HFFc6 (cell line): ENCODE measurements at places on chromosomes 4 and X. TPM values are rescaled to one million over a fixed set of nuclear protein-coding genes. Genes with fewer than 3 reads are reported as not detected.

GRCh38 chr4:34676400-34676799 is 1567.9 kb downstream of the ARAP2 start:
- DNase-seq: no peak

DNA sequence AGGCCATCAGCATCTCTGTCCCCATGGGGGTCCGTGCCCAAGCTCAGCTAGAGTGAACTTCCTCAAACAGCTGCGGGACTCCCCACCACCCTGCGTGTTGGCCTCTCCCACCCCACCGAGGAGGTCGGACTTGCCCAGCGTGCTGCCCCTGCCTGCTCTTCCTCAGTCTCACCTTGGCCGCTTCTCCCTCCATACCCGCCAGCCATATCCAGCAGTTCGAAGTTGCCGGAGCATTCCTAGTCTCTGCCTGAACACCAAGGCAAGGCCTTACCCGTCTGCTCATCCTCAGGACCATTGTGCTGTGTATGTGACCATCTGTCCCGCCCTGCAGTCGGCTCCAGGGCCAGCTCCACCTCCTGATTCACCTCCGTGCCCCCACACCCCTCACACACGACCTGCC is 84.5 kb downstream of the WFS1 start:
- no peak for DNase-seq

The PGAM4 gene
- total RNA-seq: 0.82 to 1.0 TPM in 2 of 3 replicates, not detected in the other

The SPIN2B gene
- 8.1 and 10.4 TPM in 2 replicates for total RNA-seq

The YTHDC1 gene
- 41.3 to 57.5 TPM (median 47.3 TPM) in 3 replicates for total RNA-seq
